ENCODE measurements at places on chromosomes 13 and 19.
A peak's percentile ranks its signal among the peaks of the same experiment; 100 is the strongest.

DNA sequence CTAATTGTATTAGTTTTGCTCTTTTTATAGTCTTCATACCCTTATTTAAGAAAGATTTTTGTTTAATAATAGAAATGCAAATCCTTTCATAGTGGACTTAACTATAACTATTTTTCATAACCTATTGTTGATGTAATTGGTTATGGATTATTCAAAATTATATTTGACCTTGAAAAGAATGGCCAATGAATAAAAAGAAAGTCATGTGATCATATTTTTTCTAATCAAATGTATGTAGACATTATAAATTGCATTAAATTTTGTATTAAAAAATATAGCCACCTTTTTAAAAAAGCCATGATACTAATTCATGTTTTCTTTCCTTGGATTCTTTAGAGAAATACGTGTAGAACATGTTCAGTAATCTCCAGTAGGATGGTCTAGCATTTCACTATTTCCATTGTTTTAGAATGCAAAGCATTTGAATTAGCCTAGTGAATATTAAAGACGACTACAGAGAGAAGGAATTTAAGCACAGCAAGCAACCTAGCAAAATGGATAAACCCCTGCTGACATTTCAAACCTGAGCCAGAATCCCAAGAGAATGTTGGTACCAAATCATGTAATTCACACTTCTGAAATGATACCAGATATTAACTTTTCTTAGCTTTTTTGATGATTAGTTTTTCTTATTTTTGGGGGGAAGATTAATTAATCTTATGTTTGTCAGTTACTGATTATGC is 1297.4 kb upstream of the MIR17HG start:
- DNase-seq, result no peak

DNA sequence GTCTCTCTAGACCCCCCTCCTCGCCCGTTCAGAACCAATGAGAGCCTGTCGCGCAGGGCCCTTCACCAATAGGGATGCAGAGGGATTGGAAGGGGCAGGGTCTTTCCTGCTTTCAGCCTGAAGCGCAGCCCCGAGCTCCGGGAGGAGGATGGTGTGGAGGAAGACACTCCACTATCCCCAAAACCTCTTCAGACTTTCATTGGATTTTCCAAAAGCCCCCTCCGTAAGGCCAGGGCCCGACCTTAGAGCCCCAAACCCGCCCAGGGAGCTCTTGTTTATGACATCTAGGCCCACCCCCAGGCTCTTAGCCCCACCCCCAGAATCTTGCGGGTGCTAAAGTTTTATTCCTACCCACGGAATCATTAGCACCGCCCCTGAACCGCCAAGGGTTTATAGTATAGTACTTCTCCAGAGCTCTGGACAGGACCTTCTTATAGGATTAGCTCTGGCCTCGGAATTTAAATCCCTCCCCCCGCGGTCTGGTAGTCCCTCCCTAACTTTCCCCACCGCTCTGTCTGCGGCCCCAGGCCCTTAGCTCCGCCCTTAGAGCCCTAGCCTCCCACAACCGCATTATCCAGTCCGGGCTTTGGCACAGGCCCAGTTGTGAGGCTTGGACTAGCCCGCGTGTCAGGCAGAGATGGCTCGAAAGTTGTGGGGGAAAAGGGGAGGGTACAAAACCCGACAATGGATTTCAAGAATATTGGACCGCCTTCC is 6.6 kb upstream of the EML2 start:
- DNase-seq, result peak; percentile 36

DNA sequence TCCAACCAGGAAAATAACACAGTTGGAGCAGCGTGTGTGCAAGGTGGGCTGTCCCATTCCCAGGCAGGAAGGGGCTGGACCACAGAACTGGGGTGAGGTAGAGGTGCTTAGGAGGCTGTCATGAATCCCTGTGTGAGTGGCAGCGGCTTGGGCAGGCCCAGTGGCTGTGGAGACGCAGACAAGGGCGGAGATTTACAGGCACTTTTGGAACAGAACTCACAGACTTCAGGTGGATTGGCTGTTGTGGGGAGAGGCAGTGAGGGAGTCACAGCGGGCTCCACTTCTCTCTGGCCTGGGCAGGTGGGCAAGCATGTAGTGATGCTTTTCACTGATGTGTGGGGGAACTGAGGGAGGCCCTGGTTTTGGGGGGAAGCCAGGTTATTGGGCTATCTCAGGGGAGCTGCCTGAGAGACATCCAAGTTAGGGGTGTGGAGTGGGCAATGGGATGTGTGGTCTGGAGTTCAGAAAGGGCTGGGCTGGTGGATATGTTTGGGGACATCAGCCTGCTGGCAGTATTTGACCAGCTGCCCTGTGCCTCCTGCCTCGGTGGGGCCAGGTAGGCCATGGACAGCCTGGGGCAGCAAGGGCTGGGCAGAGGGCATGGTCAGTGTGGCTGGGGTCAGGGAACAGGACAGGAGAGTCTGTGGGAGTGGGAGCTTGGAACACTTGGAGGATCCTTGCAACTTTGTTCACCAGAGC is 27.0 kb upstream of the ZNF492 start:
- no peak for DNase-seq

DNA sequence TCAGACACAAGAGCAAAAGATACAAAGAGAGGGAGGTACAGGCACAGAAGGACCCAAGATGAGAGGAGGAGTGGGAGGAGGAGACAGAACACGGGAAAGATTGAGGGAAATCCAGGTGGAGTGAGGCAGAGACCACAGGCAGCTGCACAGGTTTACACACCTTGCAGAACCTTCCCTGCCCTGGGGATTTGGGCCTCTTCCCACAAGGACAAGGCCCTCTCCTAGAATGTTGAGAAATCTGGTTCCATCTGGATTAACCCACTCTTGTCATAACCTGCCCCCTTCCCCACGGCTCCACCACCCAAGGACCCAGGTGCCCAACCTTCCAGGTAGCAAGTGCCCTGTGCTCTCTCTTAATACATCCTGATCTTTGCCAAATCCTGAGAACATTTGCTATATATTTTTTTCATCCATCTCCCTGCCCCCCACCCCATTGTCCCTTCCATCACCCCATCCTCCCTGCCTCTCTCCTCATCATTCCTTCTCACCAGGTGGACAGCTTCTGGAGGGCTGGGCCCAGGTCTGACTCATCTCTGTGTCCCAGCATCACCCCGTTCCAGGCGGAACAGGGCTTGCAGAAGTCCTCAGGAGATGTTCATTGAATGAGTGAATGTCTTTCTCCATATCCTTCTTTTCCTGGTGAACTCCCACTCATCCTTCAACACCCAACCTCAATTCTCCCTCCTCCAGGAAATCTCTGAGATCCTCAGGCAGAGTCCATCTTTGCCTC is 8.8 kb upstream of the KLK8 start:
- DNase-seq, result no peak

DNA sequence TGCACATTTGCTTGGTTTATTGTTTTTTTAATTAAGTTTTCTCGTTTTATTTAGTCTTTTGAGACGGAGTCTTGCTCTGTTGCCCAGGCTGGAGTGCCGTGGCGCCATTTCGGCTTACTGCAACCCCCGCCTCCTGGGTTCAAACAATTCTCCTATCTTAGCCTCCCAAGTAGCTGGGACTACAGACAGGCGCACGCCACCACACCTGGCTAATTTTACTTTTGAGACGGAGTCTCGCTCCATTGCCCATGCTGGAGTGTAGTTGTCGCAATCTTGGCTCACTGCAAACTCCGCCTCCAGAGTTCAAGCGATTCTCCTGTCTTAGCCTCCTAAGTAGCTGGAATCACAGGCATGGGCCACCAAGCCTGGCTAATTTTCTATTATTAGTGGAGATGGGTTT is 1.3 kb downstream of the RPS9 start:
- DNase-seq, result no peak

DNA sequence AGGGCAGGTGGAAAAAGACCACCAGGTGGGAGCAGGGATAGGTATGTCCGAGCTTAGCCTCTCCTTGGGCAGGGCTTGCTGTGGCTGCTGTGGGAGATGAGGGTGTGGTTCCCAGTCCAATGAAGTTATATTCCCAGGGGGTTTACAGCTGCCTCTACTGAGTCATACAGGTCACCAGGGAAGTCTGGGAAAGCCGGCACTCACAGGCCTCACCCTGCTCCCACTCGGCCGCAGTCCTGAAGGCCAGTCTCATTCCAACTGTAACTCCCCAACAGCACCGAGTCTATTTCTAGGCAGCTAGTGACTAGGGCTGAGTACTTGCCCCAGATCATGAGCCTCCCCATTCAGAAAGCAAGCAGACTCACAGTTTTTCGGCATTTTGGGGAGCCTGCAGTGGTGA is 77.1 kb downstream of the FNDC3A start:
- DNase-seq, result no peak

DNA sequence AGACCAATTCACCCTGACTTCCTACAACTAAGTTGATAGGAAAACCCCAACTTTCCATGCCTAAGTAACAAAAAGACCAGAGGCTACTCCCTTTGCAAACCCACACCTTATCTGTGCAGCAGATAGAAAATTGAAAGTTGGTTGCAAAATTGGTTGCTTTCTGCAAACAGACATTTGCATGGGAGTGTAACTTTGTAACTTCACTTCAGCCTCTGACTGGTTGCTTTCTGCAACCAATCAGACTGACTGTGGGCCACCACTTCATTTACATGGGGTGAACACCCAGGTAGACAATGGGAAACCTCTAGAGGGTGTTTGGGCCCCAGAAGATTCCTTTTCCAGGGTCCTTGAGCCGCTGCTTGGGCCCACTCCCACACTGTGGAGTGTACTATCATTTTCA is 9.8 kb downstream of the TEX30 start:
- DNase-seq, result no peak

DNA sequence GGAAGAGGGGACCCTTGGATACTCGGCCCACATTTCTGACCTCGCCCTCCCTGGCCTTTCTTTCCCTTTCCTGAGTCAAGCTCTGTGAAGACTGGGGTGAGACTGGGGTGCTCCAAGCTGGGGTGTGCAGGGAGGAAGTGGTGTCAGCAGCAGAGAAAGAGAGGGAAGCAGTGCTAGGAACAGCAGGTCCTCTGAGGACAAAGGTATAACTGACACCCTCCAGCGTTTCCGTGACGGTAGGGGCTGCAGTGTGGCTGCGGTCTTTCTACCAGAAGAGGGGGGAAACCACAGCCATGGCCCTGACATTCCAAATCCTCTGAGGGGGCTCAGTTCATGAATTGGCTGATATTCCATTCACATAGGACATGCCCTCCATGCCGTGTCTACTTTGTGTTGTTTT is 1.1 kb downstream of the KIR3DL2 start:
- DNase-seq, result no peak

DNA sequence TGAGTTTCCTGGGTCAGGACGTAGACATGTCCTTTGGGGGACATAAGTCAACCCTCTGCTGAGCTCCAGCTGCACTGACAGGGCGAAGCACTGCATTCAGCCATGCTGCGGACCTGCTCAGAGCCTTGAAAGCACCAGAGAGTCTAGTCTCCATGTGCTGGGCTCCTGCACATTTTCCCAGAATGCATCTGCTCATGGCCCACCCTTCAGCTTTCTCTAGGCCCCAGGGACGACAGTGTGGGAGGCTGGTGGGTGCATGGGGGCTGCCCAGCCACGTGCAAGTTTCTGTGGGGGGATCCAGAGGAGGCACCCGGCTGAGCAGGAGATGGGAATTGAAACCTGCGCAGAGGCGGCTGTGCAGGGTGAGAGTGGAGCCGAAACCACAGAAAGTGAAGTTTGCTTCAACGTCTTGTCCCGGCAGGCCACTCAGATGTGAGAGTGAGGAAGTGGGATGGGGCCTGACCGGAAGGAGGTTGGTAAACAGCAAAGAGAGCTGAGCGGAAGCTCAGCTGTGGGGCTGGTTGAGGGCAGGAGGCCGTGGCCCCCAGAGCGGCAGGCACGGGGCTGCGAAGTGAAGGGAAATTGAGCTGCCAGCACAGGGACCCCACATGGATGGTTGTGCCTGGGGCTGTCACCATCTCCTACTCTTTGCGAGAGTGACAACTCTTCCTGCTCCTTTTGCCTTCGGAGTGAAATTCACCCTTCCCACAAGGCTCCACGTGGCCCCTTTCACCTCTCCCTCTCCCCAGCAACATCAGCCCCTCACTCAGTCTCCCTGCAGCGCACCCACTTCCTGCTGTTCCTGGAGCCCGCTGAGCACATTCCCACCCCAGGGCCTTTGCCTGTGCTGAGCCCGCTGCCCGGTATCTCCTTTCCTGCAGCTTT is 11.8 kb downstream of the PGLS start:
- DNase-seq, result no peak

- DNase-seq, result no peak
Observed at GRCh38 chr19:48630296-48631063, 6.7 kb downstream of the DBP start.

- no peak for DNase-seq
Observed at GRCh38 chr19:4095488-4095844, 28.5 kb downstream of the MAP2K2 start.

DNA sequence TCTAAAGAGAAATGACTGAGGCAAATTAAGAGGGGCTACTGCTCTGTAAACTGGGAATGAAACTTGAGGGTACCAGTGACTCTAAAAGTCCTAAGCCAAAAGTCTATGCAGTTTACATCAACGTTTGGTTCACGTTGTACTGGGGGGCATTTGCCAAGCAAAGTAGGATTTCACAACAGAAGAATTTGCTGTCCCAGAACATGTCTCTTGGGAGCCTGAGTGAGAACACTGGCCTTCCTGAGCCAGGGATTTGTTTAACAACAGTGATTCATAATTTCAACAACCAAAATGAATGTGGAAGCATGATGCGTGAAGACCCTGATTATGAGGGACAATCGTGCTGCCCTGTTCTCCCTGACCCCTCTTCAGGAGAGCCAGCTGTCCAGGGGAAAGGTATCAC is 178.0 kb downstream of the OXGR1 start:
- no peak for DNase-seq

DNA sequence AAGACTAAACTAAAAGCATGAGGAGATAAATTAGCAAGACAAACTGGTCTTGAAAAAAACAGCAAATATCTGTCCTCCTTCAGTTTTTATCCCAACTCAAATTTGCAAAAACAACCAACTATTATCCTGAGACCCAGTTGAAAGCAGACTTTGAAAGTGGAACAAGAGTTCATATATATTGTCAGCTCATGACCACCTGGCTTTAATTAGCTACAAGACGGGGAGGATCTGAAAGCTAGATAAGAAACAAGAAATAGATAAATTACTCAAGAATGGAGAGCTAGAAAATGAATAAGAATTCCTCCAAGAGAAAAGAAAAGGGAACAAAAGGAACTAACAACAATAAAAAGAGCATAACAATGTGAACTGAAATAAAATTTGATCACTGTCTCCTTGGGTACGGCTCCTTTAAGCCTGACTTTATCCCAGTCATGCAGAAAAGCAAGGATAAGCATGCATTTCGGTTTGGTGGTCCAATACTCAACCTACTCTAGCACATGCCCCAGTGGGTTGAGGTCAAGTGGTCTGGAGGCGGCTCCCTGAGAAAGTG is 246.9 kb downstream of the DCLK1 start:
- DNase-seq, result no peak

- peak; percentile 26 for DNase-seq
Observed at GRCh38 chr13:77511552-77511951, 24.0 kb upstream of the SCEL start.

All from NCI-H1092 (cell line).